Brain pericyte (primary cell): ENCODE measurements at places on chromosomes 16 and 17.

DNA sequence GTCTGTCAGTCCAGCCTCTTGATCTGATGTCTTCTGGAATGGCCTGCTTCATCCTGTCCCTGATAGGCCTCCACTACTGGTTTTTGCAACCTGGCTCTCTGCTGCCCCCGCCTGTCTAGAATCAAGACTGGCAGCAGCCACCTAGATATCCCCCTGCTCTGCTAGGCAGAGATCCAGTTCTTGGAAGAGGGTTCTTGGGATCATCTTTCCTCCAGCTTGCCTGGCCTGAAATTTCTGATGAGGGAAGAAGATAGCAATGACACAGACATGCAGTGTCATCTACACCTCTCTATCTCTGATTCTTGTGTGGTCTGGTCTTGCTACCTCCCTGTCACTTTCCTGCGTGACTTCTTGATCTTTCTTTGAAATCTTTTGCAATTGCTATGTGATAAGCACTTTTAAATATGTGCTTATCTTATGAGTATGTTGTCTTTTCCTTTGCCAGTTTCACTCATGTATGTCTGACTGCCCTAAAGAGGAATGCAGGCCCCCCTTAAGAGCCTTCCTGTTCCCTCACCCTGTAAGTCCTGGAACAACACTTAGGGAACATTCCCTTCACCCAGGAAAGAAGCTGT is 20.3 kb upstream of the NFATC3 start:
- DNase-seq = no peak

GRCh38 chr17:17107891-17108431 is 65.7 kb downstream of the MPRIP start:
- no peak for DNase-seq

DNA sequence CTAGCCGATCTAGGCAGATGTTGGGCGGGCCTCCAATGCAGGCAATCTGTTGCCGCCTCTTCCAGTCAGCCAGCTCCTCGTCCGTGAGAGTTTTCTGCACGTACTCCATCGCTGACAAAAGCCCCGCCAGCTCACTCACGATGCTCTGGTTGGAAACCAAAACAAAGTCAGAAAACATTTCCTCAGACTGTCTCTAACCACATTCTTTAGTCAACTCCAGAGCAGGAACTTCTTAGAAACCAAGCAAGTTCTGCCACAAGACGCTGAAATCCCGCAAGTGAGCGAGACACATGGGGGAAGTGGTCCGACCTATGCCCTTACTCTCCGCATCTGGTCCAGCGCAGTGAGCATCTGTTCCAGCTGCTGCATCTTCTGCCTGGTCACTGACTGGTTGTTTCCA is 49.1 kb downstream of the STAT5A start:
- DNase-seq = no peak

GRCh38 chr16:14378131-14378551 is 251.9 kb downstream of the PARN start:
- no peak for DNase-seq

GRCh38 chr17:39239640-39240314 is 14.0 kb upstream of the STAC2 start:
- no peak for DNase-seq

GRCh38 chr17:9427465-9428315 is 147.9 kb downstream of the STX8 start:
- DNase-seq = no peak

DNA sequence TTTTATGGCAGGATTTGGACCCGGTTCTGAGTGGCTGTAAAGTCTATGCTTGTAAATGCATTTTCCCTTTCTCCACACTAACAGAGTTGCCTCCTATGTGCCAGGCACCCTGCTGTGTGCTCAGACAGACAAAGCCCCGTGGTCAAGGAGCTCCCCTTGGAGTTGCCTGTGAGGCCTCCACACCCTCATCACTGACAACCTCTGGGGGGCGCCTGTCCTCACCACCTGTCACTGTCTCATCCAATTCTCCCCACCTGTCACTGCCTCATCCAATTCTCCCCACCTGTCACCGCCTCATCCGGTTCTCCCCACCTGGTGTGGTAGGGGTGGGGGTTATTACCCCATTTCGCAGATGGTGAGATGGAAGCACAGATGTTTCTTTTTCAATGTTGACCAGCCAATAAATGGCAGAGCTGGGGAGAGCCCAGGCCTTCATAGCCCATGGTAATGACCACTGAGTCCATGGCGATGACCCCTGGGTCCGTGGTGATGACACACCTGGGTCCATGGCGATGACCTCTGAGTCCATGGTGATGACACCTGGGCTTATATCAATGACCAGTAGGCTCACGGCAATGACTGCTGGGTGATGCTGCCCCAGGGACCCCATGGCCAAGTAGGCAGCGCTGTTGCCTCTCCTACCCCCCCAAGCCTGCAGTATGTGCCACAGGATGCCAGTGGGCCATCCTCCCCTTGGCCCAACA is 150.1 kb downstream of the IRF8 start:
- DNase-seq = no peak

- no peak for DNase-seq
Observed at GRCh38 chr17:75684249-75684648, 17.1 kb downstream of the SAP30BP start.

- no peak for DNase-seq
Observed at GRCh38 chr16:54944002-54944401, 13.3 kb downstream of the IRX5 start.

DNA sequence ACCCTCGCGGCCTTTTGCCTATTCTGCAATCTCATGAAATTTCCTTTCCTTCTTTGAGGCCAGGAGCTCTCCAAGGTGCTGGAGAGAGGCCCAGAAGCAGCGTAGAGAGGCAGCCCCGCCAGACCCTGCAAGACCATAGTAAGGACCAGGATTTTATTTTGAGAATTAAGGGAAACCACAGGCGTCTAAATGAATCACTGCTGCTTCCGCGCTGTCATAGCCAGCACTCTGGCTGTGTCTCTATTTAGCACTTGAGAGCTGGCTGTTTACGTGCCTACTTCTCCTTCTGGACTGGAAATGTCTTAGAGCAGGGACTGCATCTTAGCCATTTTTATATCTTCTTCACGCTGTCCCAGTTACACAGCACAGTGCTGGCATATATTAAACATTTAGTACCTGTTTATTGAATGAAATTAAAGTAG is 37.6 kb upstream of the PIRT start:
- no peak for DNase-seq

DNA sequence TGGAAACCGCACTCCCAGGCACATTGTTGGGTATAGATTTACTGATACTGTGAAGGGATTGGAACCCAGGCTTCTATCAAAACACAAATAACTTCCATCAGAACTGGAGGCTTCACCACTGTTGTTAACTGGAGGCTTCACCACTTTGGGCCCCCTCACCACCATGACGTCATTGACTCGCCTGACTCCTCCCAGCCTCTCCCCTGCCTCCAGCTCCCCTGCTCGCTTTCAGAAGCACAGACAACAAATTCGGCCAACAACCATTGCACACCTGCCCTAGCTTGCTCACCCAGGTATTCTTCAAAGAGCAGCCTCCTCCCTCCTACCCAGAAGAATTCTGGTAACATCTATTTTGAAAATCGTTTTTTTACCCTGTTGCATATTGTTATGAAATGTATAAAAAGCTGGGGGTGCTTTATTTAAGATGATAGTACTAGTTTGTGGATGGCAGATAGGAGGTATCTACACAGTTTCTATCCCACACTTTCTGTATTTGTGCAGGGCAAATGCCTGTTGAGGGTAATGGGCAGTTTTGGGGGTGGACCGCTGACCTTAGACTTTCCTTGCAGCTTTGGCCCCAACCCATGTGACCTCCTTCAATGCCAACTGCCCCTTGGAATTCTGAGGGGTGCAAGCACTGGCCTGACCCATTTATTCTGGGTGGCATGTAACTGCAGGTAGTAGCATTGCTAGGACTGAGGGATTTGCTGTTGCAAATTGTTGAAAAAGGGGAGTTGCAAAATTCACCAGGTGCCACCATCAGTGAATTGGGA is 54.1 kb downstream of the HLF start:
- DNase-seq = no peak

GRCh38 chr17:81150377-81151077 is 14.8 kb upstream of the PVALEF start:
- no peak for DNase-seq

DNA sequence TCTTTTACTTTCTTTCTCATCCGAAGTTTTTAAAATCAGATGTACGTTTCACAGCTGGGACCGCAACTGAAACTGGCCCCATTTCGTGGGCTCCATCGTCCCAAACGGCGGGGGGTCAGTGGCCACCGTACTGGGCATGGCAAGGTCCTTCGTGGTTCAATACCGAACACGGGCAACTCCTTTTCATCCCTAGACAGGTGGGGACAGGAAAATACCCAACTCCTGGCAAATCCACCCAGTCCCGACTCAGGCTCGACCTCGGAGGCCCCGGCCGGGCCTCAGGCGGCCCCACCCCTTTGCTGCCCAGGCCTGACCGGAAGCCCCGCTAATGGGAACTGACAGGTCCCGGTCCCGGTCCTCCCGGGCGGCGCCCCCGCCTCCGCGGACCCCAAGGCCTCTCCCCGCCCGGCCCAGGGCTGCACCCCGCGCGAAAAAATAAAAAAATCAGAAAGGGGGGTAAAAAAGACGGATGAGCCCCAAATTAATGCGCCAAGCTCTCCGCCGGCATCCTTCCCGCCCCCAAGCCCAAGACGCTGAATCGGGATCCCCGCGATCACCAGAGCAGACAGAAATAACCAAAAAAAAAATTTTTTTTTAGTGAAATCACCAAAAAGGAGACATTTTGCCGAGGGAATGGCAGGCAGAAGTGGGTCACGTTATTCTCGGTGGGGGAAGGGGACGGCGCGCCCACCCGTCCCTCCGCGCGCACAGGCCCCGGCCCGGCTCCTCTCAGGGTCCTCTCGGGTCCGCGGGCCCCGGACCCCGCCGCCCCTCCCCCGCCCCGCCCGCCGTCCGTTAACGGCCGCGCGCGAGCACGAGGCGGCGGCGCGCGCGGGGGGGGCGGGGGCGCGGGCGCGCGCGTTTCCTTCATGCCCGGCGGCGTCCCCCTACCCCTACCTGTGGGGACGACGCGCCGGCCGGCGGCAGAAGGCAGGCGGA is 562 bp downstream of the ZC3H7A start:
- DNase-seq = no peak

DNA sequence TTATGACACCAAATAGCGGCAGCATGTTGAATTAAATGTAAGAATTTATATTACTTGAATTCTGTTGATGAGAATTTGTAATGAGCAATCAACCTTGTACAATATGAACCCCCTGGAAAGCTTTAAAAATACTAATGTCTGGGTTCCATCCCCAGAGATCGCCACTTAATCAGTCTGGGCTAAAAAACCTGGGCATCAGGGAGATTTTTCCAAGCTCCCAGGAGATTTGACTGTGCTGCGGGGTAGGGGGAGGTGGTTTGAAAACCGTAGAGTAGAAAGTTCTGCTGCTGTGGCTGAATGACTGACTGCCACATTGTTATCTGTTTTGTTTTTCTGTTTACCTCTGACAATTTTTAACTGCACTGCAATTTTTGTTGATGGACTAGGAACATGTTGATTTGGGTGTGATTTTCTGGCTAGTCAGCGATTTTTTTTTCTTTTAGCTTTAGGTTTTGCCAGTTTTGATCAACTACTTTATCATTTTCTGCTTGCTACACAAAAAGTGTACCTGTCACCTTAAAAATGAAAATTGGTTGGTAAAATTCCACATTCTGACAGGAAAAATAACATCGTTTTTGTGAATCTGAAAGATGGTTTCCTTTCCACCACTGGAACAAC is 79.3 kb downstream of the PCTP start:
- no peak for DNase-seq

GRCh38 chr16:47634727-47635126 is 173.6 kb downstream of the PHKB start:
- no peak for DNase-seq

- no peak for DNase-seq
Observed at GRCh38 chr17:73133911-73134649, 30.7 kb upstream of the SSTR2 start.

DNA sequence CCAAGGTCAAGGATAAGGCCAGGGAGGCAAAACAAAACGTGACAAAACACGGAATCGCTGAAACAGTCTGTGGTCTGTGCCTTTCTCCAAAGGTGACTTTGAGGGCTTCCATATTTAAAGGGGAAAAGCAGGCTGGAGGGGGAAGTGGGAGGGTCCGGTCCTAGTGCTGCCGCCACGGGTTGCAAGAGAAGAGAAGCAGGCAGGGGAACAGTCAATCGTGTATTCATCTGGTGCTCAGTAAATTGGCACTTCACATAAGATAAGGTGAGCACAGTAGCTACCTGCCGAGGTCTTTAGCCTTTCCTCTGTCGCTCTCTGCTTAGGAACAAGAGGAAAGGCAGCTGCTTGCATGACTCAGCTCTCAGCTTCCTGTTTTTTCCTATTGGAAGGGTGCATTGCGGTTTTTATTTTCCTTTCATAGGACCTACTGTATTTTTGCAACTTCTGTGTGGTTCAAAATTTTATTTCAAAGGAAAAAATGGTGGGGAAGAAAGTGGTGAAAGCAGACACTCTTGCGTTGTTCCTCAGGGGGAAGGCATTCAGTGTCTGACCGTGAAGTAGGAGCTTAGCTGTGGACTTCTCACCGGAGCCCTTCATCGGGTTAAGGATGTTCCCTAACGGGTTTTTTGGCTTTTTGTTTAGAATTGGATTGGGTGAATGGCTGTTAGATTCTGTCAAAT is 7.1 kb upstream of the LGALS3BP start:
- no peak for DNase-seq

DNA sequence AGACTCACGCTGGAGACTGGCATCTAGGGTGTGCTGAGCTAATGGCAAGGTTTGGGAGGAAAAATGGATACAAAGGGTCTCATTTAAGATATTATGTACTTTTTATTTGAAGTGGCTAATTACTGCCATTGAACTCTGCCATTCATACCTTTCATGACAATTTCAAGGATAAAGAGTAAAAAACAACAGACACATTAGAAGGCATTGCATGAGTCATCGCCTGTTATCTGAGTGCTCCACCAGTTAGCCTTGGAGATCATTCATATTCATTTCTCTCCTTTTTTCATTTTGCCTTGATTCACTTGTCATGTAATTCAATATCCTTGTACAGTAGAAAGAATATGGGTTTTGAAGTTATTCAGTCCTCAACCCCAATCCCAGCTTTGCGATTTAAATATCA is 109.5 kb downstream of the CDH8 start:
- DNase-seq = no peak

- DNase-seq = no peak
Observed at GRCh38 chr17:6428207-6428965, 6.5 kb downstream of the AIPL1 start.

DNA sequence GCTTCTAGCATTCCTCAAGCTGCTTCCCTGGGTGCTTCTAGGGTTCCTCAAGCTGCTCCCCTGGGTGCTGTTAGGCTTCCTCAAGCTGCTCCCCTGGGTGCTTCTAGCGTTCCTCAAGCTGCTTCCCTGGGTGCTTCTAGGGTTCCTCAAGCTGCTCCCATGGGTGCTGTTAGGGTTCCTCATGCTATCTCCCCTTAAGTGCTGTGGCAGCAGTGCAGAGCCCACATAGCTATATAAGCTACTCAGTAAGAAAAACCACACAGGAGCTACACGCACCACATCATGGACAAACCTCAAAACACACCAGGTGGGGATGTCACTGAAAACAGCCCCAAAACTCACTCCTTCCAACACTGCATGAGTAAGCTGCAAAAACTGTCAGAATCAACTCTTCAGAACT is 35.2 kb downstream of the ANKRD11 start:
- no peak for DNase-seq

GRCh38 chr17:66702106-66702936 is 132.6 kb upstream of the CACNG5 start:
- DNase-seq = no peak
